CD4-positive, alpha-beta T cell treated with Interleukin-2 at 100 ng/mL for 4 hours (primary cell): ENCODE measurements at places on chromosomes 4 and X.

GRCh38 chr4:2714061-2714770, 41.9 kb downstream of the TNIP2 start:
- peak; percentile 57 for DNase-seq

DNA sequence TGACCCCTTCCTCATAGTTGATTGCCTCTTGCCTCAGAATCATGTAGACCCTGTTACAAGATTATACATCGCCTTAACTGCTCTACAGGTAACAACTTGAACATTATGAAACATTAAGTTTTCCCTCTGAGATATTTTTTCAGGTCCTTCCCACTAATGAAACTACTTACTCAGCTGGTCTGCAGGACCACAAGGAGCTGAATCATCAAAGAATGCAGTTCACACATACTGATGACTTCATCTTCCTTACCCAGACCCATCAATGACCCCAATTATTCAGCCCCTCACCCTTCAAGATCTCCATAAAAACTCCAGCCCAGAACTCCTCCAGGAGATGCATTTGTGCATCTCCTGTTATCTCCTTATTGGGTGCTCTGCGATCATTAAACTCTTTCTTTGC, 720.9 kb downstream of the RAPGEF2 start:
- no peak for DNase-seq

- peak; percentile 5 for DNase-seq
Measured at GRCh38 chr4:120921456-120922380, 808 bp downstream of the PRDM5 start.

DNA sequence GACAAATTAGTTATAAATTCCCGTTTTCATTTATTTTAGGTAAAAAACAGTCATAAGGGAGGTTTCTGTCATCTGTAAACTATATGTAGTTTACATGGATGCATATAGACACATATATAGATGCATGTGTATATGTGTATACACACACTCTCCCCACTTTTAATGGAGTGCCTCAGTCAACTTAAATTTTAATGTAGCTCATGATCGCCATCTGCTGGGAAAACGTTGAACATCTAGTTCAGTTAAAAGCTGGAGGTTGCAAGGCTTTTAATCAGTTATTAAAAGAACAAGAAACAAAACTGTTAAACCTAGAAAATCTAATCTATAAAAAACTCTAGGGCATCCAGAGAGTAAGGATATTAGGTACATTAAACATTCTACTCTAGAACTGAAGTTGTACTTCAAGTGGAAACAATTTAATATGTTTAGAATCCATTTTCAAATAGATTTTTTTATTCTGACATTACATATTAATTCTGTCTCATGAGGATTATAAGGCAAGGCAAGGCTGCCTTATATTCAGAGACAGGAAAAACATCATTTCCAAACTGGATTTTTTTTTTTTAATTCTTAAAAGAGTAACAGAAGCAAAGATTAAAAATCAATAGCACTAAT, 122.6 kb downstream of the SHISA3 start:
- DNase-seq = peak; percentile 63

GRCh38 chr4:165553221-165553810, 174.5 kb downstream of the CPE start:
- no peak for DNase-seq
